ENCODE measurements at places on chromosomes 4 and X.

GRCh38 chr4:62899646-62900364 lies 1509.4 kb downstream of the TECRL start:
- DNase-seq: no peak

GRCh38 chr4:13766761-13767540 lies 139.4 kb upstream of the BOD1L1 start:
- no peak for DNase-seq

DNA sequence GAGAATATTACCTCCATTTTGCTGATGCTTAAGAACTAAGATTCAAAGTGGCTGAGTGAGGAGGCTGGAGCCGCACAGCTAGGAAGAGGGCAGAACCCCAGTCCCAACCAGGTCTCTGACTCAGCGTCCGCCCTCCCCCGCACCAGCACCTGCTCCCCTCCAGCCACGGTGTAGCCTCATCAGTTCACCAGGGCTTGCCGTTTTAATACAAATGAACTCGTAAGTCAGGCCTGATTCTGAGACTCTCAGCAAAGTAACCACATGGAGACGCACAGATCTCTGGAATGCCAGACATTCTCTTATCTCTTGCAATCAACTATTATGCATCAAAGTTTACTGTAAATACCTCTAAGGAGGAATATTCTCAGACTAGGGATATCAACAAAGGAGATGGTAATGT lies 52.4 kb downstream of the ENPP6 start:
- no peak for DNase-seq

- no peak for DNase-seq
Observed at GRCh38 chrX:39070009-39070408, 268.8 kb downstream of the MID1IP1 start.

DNA sequence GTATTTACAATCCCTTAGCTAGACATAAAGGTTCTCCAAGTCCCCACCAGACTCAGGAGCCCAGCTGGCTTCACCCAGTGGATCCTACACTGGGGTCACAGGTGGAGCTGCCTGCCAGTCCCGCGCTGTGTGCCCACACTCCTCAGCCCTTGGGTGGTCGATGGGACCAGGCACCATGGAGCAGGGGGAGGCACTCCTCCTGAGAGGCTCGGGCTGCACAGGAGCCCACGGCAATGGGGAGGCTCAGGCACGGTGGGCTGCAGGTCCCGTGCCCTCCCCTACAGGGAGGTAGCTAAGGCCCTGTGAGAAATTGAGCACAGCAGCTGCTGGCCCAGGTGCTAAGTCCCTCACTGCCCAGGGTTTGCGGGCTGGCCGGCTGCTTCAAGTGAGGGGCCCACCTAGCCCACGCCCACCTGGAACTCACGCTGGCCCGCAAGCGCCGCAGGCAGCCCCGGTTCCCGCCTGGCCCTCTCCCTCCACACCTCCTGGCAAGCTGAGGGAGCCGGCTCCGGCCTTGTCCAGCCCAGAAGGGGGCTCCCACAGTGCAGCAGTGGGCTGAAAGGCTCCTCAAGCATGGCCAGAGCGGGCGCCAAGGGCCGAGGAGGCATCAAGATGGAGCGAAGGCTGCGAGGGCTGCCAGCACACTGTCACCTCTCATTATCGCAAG lies 113.9 kb downstream of the PRDM5 start:
- no peak for DNase-seq

- no peak for DNase-seq
Observed at GRCh38 chr4:163473130-163473529, 424 bp downstream of the TKTL2 start.

DNA sequence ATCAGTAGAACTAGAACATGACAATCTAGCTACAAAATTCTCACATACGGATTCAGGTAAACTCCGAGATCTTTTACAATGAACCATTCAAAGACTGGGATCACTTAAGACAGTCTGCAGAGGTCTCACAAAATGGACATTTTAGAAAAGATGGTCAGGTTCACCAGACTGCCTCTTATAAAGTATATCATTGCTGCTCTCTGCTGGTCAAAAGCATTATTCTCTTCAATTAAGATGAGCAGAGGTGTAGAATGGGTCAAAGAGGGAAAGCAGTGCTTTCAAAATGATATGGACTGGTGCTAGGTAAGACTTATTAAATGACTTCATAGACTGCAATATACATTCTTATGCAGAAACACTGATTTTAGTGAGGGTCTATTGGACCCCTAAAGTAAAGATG lies 434.7 kb downstream of the PACRGL start:
- DNase-seq: no peak

GRCh38 chr4:168588916-168589531 lies 92.2 kb downstream of the PALLD start:
- no peak for DNase-seq

DNA sequence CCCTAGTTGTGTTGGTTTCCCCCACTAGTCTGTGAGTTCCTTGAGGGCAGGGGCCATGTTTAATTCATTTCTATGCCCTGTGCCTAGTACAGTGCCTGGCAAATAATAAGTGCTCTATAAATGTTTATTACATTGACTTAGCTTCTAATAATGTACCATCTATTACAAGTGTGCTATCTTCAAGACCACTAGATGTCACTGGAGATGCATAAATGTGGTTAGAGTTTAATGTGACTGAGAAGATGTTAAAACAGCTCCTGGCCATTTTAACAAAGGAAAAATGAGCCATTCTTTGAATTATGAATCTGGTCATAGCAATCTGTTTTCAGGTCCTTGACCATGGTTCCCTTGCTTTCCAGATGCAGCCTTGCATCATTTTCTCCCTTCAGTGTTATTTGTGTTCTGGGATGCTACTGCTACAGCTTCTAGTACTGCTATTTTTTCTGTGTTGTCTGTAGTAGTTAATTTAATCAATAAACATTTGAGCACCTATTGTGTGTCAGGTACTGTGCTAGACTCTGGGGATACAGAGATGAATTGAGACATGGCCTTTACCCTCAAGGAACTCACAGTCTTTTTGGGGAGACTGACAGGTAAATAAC lies 43.2 kb downstream of the SLC9A6 start:
- no peak for DNase-seq

- DNase-seq: no peak
Observed at GRCh38 chr4:58760737-58761136, 1650.6 kb upstream of the IGFBP7 start.

DNA sequence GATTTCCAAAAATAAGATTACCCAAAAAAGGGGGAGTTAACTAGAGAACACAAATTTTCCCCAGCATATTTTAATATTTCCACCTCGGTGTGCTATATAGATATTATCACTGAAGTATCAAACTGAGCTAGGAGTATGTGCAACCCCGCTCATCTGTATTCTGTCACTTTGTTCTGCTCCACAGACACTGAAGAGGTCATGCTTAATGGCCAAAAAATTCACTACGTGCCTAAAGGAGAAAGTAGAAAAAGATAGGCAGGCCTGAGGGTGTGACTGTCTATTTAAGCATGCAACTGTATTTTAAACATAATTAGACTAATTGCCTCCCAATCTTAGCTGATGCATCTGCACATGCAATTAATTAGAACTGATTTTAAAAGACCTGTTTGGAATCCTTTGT lies 24.5 kb downstream of the SH3RF1 start:
- DNase-seq: no peak

DNA sequence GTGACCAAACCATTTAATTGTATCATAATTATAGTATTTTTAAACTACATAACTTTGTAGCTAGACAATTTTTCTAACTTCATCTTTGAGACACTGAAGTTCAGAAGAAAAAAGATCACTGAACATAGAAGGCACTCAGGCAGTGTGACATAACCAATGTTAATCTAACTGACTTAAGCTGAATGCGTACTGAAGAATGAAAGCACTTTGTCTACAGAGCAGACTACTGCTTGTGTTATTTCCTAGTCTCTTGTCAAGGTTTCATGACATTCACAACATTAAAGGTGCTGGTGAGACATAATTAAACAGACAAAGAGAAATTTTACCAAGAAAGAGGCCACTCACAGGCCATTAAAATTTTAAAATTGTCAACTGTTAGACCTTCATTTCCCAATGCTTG lies 13.5 kb downstream of the AMMECR1 start:
- DNase-seq: no peak

- no peak for DNase-seq
Observed at GRCh38 chr4:98516042-98516440, 142.4 kb downstream of the TSPAN5 start.

DNA sequence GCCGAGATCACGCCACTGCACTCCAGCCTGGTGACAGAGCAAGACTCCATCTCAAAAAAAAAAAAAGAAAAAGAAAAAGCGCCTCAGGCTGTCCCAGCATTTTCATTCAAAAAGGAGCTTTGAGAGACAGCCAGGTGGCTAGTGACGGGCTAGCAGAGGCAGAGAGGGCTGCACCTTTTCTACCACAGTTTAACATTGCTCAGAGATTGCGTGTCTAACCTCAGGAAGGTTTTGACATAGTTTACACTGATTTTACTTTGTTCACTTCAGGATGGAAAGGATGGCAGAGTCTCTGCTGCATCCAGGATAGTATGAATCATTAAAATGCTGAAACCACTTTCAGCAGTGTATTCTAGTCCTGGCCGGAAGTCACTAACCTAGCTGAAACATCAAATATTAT lies 28.1 kb downstream of the ZFP42 start:
- no peak for DNase-seq

DNA sequence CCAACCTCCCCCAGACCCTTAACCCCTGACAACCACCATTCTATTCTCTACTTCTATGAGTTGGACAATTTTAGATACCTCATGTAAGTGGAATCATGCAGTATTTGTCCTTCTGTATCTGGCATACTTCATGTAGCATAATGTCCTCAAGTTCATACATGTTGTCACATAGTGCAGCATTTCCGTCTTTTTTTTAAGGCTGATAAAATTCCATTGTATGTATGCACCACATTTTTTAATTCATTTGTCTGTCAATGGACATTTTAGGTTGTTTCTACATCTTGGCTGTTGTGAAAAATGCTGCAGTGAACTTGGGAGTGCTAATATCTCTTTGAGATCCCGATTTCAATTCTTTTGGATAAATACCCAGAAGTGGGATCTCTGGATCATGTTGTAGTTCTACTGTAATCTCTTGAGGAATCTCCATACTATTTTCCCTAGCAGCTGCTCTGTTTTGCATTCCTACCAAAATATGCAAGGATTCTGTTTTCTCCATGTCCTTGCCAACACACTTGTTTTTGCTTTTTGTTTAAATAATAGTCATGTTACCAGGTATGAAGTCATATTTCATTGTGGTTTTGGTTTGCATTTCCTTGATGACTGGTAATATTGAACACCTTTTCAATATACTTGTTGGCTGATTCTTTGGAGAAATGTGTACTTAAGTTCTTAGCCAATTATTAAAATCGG lies 48.8 kb upstream of the ADAD1 start:
- DNase-seq: no peak

- DNase-seq: no peak
Observed at GRCh38 chrX:8204169-8204935, 33.3 kb upstream of the VCX2 start.

- no peak for DNase-seq
Observed at GRCh38 chr4:93384241-93384640, 444.3 kb upstream of the ATOH1 start.

DNA sequence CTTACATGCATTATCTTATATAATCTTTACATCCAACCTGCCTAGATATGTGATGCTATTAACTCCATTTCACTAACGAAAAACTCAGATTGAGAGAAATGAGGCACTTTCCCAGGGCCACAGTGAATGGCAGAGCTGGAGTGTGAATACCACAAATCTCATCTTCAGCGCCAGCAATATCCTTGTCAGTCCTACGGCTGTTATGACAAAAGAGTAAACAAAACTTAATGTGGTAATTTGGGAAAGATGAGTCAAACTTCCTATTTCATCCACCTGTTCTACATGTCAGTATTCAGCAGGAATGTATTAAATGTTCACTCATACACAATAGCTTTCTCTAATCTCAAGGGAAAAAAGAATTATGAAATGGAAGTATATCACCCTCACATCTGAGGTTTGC lies 56.9 kb downstream of the FAT1 start:
- DNase-seq: no peak

DNA sequence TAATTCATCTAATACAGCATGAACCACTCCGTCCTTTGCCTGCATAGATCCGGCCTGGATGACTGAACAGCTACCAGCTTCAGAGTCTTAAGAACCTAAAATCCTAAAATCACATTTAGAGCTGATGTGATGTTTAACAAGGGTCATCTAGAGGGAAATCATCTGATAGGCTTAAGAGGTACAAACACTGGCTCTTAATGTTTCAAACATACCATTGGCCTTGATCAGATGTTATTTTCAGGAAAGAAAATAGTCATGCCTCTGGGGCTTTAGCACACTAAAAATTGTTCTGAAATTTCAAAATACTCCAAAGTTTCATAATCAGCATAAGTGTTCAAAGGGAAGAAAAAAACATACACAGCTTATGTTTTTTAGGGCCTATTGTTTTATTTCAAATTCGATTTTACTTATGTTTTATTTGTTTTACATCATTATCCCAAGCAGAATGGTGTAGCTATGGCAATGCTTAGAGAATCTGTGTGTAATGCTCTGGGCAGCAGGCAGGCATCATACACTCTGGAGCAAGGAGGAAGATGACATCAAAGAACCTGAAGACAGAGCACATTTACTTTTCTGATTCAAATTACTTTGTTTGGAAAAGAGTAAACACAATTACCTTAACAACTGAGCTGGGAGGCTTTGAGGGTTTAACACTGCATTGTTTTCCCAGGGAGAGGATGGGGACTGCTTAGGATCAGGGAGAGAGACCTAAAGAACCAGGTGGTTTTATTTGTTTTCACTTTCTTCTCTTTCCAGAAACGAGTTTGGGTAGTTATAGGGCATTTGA lies 25.3 kb upstream of the LEF1 start:
- no peak for DNase-seq

GRCh38 chr4:72529148-72529822 lies 39.7 kb downstream of the ADAMTS3 start:
- no peak for DNase-seq

DNA sequence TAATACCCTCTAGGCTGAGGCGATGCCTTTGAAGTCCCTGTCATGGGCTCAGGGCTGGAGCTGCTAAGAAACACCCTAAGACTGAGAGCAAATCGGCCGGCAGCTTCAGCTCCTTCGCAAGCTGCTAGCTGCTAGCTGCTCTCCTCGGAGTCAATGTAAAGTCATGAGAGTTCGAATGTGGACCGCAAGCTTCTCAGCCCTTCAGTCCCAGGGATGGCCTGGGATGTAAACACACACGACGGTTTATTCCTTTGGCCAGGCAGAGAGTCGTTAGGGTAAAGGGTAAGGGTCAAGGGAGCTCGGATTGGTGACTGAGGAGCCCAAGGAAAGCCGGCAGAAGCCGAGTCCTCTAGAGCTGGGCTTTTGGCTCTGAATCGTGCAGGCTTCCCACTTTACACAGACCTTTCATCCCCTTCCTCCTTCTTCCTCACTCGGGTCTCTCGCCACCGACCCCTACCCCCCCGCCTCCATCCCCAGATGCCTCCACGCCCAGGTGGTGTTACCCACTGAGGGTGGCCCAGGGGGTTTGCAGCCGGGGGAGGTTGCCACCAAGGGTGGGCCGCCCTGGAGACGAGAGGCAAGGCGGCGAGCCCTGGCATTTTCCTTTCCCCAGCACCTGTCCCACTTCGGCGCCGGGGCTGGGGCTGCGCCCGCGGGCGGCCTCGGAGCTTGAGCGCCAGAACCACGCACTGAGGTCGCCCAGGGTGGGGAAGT lies 3.1 kb upstream of the BCORL1 start:
- no peak for DNase-seq

- no peak for DNase-seq
Observed at GRCh38 chr4:22430626-22431025, 85.2 kb downstream of the ADGRA3 start.
